Mesendoderm (in vitro differentiated cells): ENCODE measurements at places on chromosomes 11 and 22.

DNA sequence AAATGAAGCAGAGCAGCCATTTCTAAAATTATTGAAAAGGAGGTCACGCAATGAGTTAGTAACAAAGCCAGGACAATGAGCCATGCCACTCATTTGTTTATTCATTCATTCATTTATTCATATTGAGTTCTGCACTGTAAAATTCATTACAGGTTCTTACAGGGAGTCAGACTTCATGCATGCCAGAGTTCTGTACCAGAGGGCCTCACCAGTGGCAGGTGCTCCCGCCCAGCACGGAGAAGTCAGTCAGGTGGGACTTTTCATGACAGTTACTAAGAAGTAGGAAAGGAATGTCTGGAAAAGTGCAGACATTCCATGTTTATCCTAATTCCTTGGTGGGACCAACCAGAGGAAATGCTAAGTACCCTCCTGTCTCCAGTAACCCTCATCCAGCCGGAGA is 217.5 kb upstream of the BLID start:
- H3K27me3 ChIP-seq = peaks cover 2% of the 10 kb centered on the region
- no peaks in the 10 kb centered on the region for H3K36me3 ChIP-seq
- no peaks in the 10 kb centered on the region for H3K4me1 ChIP-seq
- DNase-seq = no peak

DNA sequence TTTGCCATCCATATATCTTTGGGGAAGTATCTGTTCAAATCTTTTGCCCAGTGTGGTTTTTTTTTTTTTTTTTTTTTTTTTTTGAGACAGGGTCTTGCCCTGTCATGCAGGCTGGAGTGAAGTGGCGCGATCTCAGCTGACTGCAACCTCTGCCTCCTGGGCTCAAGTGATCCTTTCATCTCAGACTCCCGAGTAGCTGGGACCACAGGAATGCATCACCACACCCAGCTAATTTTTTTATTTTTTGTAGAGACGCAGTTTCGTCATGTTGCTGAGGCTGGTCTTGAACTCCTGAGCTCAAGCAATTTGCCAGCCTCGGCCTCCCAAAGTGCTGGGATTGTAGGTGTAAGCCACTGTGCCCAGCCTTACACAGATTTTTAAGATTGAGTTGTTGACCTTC is 4.8 kb upstream of the FAM118A start:
- no peak overlapping the region for H3K4me3 ChIP-seq
- no peaks in the 10 kb centered on the region for H3K36me3 ChIP-seq
- no peaks in the 10 kb centered on the region for H3K27me3 ChIP-seq
- peaks cover 2% of the 10 kb centered on the region for H3K4me1 ChIP-seq
- no peak overlapping the region for H3K27ac ChIP-seq

- no peaks in the 10 kb centered on the region for H3K27me3 ChIP-seq
- peak; percentile 36 for DNase-seq
- peaks cover 10% of the 10 kb centered on the region for H3K4me1 ChIP-seq
- no peak overlapping the region for H3K4me3 ChIP-seq
Observed at GRCh38 chr22:17945888-17946648, 78.3 kb downstream of the MICAL3 start.

GRCh38 chr11:120904116-120904515 is 119.8 kb upstream of the TBCEL start:
- no peaks in the 10 kb centered on the region for H3K27me3 ChIP-seq
- no peak overlapping the region for H3K27ac ChIP-seq
- no peak for DNase-seq
- H3K4me3 ChIP-seq = no peak overlapping the region
- H3K36me3 ChIP-seq = no peaks in the 10 kb centered on the region
- peaks cover 3% of the 10 kb centered on the region for H3K4me1 ChIP-seq

DNA sequence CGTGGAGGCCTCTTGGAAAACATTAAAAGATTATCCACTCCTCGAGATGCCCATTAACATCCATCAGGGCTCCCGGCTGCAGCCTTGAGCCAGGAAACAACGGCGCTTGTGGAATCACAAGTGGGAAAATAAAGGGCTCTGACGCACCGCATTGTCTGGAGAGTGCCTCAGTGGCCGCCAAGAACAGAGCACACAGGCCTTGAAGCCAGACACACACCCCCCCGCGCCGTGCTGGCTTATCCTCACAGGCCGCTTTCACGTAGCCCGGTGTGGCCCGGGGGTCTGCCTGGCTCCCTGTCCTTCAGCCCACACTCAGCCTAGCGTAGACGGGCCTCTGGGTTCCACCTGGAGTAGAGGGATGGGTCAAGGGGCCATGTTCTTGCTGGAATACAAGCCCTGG is 1020.5 kb downstream of the BRD1 start:
- no peak for DNase-seq
- no peaks in the 10 kb centered on the region for H3K27me3 ChIP-seq
- H3K27ac ChIP-seq = no peak overlapping the region
- H3K36me3 ChIP-seq = no peaks in the 10 kb centered on the region

- no peak for DNase-seq
- H3K27ac ChIP-seq = no peak overlapping the region
- H3K4me3 ChIP-seq = no peak overlapping the region
- no peaks in the 10 kb centered on the region for H3K36me3 ChIP-seq
- peaks cover 19% of the 10 kb centered on the region for H3K4me1 ChIP-seq
- no peaks in the 10 kb centered on the region for H3K27me3 ChIP-seq
Observed at GRCh38 chr11:46914910-46915309, 3.4 kb downstream of the LRP4 start.

GRCh38 chr22:49566141-49566541 is 261.5 kb downstream of the BRD1 start:
- no peak overlapping the region for H3K4me3 ChIP-seq
- H3K36me3 ChIP-seq = no peaks in the 10 kb centered on the region
- no peak for DNase-seq
- H3K27ac ChIP-seq = no peak overlapping the region

GRCh38 chr11:18775492-18776292 is 15.9 kb downstream of the PTPN5 start:
- no peak overlapping the region for H3K27ac ChIP-seq
- no peaks in the 10 kb centered on the region for H3K4me1 ChIP-seq
- no peak overlapping the region for H3K4me3 ChIP-seq

DNA sequence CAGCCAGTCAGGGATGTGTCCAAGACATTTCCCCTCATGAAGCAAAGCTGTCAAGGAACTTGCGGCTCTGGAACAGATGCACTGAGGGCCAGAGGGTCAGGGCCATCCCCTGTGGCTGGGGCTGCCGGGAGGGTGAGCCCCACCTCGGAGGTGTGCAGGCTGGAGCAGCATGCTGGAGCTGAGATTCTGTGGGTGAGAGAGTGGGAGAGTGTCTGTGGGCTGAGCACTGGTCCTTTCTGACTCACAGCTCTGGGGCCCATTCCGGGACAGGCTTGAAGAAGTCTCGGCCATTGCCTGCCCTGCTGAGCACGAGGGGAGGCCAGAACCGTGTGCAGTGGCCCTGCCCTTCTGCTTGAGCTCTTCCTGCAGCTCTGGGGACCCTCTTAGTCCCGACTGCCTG is 2.1 kb downstream of the OMP start:
- H3K36me3 ChIP-seq = no peaks in the 10 kb centered on the region
- DNase-seq = no peak
- H3K27ac ChIP-seq = no peak overlapping the region
- no peaks in the 10 kb centered on the region for H3K27me3 ChIP-seq
- no peaks in the 10 kb centered on the region for H3K4me1 ChIP-seq
- H3K4me3 ChIP-seq = no peak overlapping the region

GRCh38 chr11:70854201-70854600 is 398.2 kb downstream of the SHANK2 start:
- H3K4me1 ChIP-seq = no peaks in the 10 kb centered on the region
- no peaks in the 10 kb centered on the region for H3K36me3 ChIP-seq

GRCh38 chr11:129077191-129077590 is 114.9 kb downstream of the ARHGAP32 start:
- no peaks in the 10 kb centered on the region for H3K27me3 ChIP-seq
- peak; percentile 47 for DNase-seq
- no peak overlapping the region for H3K4me3 ChIP-seq
- no peaks in the 10 kb centered on the region for H3K4me1 ChIP-seq

DNA sequence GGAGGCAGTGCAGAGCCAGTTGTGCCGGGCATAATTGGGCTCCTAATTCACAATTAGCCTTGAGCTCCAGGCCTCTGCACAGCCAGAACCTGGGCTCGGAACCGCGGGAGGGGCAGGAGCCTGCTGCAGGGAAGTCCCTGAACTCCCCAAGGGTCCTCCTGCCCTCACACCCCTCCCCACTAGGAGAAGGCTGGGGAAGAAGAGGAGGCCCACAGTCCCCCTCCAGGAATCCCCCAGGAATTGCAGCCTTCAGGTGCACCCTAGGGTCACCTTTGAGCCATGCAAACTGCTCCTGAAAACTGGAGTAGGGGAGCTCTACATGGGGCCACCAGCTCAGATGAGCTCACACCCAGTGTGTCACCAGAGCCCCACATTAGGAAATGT is 93.8 kb upstream of the LMO1 start:
- H3K4me3 ChIP-seq = no peak overlapping the region
- DNase-seq = no peak
- H3K27ac ChIP-seq = no peak overlapping the region

DNA sequence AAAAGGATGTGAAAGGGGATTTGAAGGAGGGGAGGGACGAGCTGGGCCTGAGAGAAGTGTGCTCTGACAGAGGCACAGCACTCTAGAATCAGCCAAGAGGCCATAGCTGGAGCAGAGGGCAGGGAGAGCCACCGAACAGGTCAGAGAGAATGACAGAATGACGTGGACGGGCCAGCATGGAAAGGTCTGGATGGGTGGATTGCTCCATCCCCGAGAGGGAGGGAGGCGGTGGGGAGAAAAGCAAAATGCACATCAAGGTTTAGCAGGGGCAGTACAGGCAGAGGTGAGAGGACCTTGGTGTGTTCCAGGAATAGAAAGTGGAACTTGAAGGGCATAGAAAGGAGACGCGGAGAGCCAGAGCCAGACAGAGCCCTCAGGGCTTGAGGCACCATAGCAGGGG is 6.9 kb downstream of the PMM1 start:
- no peak for DNase-seq
- H3K27me3 ChIP-seq = no peaks in the 10 kb centered on the region
- H3K36me3 ChIP-seq = no peaks in the 10 kb centered on the region
- H3K27ac ChIP-seq = no peak overlapping the region
- no peak overlapping the region for H3K4me3 ChIP-seq

DNA sequence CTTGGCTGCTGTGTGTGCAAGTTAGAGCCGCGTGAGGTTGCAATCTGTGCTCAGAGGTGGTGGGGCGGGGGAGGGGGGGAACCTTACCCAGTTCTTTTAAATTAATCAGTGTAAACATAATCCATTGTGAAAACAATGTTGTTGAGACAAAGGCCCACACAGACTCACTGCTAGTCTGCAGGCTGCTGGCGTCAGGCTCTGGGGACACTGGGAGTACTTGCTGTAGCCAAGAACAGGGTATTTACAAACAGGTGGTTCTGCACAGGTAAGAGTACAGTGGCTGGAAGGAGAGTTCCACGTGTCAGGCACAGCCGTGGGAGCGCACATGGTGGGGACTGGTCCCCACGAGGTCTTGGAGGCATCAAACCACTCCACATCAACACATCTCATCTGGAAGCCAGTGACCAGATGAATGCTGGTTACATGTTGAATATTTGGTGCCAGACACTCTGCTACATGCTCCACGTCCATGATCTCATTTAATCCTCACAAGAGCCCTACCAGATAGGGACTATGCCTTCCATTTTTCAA is 27.4 kb downstream of the SCUBE1 start:
- H3K36me3 ChIP-seq = no peaks in the 10 kb centered on the region
- no peak for DNase-seq
- no peak overlapping the region for H3K27ac ChIP-seq
- no peaks in the 10 kb centered on the region for H3K27me3 ChIP-seq

DNA sequence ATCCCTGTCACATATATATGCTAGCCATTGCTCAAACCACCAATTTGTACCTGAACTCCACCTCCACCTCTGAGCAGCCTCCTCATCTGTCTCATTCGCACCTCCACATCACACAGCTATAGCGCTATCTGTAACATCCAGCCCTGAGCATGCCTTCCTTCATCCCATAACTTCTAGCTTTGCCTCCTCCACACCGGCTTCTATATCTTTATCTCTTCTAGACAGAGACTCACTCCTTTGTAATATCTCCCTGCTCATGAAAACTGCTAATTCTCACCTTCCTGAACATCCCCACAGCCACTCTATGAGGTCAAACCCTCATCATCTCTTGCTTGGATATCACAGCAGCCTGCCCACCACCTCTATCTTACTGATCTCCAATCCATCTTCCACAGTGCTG is 5.9 kb downstream of the SIAE start:
- DNase-seq = no peak
- no peaks in the 10 kb centered on the region for H3K36me3 ChIP-seq
- H3K27me3 ChIP-seq = peaks cover 1% of the 10 kb centered on the region
- no peak overlapping the region for H3K4me3 ChIP-seq
- no peak overlapping the region for H3K27ac ChIP-seq

DNA sequence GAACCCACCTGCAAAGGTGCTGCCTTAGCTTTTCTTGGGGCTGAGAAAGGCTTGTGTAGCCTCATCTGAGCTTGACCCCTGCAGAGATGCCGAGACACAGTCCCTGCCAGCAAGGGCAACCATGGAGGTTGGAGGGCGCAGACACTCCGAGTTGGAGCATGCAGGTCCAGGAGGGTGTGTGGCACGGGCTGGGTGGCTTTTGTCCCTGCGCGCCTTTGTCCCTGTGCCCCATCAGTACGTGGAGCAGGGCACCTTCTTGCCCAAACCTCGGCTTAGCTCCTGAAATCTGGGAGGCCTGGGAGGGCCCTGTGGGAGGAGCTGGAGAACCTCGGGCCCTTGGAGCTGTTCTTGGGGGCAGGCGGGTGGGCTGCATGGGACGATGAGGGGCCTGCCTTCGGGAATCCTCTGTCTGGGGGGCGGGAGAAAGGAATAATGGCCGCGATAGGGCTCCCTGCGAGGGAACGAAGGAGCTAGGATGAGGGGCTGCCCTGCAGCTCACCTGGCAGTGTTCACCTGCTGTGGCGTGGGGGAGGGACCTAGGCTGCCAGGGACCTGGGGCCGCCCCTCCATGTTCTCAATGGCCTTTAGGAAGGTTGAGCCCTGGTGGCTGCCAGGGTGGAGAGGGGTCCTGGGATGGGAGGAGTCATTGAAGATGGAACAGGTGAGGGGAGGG is 3.4 kb downstream of the BRSK2 start:
- H3K4me1 ChIP-seq = no peaks in the 10 kb centered on the region
- no peaks in the 10 kb centered on the region for H3K36me3 ChIP-seq

DNA sequence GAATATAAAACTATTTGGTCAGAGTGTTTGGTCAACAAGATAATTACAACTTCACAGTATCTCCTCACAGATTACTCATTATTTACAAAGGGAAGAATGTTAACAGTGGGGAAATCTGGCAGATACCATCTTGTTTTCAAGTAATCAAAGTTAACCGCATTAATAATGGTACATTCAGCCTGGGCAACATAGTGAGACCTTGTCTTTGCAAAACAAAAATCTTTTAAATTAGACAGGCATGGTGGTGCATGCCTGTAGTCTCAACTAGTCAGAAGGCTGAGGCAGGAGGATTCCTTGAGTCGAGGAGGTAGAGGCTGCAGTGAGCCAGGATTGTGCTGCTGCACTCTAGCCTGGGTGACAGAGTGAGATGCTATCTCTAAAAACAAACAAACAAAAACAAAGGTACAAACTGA is 78.5 kb downstream of the ACER3 start:
- H3K4me3 ChIP-seq = no peak overlapping the region
- H3K27ac ChIP-seq = no peak overlapping the region
- no peaks in the 10 kb centered on the region for H3K27me3 ChIP-seq
- peak; percentile 42 for DNase-seq
- no peaks in the 10 kb centered on the region for H3K36me3 ChIP-seq
